ENCODE measurements at places on chromosomes 1 and 21.
A peak's percentile ranks its signal among the peaks of the same experiment; 100 is the strongest.

GRCh38 chr1:182236651-182237077 lies 154.9 kb downstream of the GLUL start:
- DNase-seq, result no peak

GRCh38 chr1:32900371-32900955 lies 726 bp downstream of the TMEM54 start:
- no peak for DNase-seq

GRCh38 chr1:239672256-239672655 lies 285.9 kb downstream of the CHRM3 start:
- DNase-seq, result no peak

- no peak for DNase-seq
These were observed 18.3 kb upstream of the CNR2 start for GRCh38 chr1:23931491-23931880.

DNA sequence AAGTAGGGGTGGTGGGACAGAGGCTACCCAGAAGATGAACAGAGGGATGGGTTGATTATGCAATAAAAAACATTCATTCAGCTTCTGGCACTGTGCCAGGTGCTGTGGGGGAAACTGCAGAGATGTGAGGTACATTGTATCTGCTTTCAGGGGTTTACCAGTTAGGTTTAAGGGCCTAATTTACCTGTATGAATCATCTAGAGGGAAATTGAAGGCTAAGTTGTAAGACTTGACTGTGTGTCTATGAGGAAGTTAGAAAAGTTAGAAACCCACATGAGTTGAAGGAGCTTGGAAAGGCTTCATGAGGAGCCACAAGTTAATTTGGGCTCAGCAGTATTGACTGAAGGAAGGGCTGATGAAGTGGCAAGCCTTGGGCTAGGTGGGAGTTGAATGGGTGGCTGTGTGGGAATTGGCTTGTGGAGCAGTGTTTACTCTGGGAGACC lies 36.7 kb upstream of the APOBEC4 start:
- DNase-seq, result no peak

DNA sequence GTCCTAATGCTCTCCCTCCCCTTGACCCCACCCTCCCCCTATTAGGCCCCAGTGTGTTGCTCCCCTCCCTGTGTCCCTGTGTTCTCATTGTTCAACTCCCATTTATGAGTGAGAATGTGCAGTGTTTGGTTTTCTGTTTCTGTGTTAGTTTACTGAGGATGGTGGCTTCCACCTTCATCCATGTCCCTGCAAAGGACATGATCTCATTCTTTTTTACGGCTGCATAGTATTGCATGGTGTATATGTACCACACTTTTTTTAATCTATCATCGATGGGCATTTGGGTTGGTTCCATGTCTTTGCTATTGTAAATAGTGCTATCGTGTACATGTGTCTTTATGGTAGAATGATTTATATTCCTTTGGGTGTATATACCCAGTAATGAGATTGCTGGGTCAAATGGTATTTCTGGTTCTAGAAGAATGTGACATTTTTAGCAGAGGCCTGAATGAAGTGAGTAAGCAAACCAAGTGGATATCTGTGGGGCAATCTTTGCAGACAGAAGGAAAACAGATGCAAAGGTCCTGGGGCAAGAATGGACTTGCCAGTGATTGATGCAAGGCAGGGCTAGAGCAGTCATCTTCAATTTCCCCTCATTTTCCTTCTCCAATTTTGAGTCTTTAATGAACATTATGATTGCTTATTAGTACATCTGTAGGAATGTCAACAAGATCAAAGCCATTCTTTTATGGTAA lies 50.2 kb downstream of the UBE4B start:
- DNase-seq, result no peak

DNA sequence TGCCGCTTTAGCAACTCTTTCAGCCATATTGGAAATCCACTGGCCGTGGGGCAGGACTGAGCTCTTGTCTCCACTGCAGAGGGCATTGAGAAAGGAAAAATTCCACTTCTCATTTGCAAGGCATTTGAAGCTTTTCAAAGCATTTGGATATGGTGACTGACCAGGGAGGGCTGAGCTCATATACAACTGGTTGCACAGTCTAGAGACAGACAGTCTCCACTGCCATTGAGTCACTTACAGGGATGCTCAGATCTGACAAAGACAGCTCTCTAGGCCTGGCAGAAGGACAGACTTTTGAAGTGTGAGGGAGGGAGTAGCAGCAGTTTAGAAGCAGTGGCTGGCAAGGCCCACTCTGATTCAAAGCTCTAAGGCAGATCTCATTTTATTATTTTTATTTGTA lies 24.2 kb downstream of the NCF2 start:
- no peak for DNase-seq

- no peak for DNase-seq
These were observed 23.2 kb downstream of the ILDR2 start for GRCh38 chr1:166952002-166952746.

DNA sequence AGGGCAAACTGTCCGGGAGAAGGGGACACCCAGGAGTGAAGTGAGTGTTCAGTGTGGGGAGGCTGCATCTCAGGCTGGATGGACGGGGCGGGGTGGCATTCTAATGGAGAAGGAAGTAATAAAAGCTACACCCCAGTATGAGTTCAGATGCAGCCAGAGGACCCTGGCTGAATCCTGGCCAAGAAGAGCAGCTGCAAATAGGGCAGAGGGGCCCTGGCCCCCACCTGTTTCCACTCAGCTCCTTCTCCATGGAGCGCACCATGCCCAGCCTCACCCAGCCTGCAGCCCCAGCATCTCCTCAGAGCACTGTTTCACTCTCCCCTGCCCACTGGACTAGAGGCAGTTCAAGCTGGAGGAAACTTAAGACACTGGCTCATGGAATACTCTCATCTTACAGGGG lies 46.4 kb downstream of the KCND3 start:
- DNase-seq, result no peak

DNA sequence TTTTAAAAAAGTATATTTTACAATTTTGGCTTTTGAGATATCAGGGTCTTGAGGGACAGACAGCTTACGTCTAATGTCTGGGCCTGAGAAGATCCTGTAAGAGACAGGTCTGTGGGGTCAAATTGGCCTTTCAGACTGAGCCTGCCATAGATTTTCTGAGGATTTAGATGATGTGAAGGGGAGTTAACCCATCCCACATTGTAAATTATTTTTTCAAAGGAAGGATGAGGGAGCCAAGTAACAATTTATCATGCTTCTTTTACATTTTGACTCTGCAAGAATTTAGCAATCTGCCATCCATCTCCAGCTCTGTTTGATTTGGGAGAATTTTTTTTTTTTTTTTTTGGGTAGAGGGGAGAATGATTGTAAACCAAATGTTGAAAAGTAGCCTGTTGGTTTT lies 160.9 kb downstream of the ROR1 start:
- DNase-seq, result no peak

GRCh38 chr1:31154000-31154631 lies 85.6 kb downstream of the NKAIN1 start:
- DNase-seq, result no peak

GRCh38 chr1:37123276-37124115 lies 89.2 kb upstream of the GRIK3 start:
- no peak for DNase-seq

DNA sequence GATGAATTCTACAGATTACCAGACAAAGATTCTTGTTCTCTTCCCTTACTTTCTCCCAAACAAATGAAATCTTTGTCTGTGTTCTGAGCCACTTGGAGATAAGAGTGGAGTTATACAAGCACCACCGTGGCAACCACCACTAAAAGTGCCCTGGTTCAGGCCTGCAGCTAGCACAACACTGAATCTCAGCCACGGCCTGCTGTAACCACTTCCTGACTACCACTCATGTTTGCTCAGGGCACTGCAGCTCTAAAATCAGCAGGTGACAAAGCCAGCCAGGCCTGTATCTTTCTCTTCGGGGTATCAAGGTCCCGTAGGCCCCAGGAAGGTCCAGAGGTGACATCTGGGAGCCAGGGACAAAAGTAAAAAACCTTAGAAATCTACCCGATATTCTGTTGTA lies 3.2 kb upstream of the OR2T6 start:
- no peak for DNase-seq

- DNase-seq, result no peak
These were observed 133.7 kb downstream of the APP start for GRCh38 chr21:26036916-26037315.

DNA sequence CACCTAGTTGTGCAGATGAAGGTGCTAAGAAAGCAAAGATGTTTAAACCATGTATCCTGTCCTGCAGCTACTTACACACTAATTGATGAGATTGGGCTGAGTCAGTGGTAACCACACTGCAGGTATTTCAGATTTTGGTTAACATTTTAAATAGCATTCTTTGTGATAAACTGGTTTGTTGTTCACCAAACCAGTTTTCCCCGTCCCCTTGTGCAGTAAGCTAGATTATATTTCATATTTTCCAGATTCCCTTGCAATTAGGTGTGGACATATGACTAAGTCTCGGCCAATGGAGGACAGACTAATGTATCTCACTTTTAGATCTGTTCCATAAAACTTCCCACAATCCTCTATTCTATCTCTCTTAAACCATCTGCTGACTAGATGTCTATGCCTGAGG lies 320.4 kb downstream of the RWDD3 start:
- no peak for DNase-seq

DNA sequence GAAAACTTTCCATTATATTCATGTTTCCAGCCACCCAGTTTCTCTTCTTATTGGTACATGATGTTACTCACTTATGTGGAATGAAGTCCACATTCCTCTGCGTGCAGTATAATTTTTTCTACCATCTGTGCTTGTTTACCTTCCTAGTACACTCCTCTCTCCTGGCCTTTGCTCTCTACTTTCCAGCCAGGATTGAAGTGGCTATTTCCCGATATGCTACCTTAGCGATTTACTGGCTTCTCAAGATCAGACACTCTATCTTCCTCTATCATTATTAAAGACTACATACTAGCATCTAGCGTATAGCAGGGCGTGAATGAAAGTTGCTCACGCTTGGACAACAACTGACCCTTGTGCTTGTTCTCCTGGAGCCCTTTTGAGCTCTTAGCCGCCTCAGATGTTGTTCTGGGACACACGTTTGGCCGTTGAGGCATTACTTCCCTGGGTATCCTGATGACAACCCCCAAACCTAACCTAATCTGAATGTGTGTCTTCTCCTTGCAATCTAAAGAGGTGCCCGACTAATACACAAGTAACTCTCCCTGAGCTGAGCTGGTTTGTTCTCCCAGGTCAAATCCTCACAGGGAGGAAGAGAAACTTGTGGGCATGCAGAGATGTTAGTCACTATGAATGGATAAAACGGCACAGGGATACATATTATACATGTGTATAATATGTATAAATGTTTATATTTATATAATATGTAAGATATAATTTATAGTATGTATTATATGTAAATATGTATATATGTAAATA lies 13.4 kb upstream of the MTARC2 start:
- DNase-seq, result no peak

DNA sequence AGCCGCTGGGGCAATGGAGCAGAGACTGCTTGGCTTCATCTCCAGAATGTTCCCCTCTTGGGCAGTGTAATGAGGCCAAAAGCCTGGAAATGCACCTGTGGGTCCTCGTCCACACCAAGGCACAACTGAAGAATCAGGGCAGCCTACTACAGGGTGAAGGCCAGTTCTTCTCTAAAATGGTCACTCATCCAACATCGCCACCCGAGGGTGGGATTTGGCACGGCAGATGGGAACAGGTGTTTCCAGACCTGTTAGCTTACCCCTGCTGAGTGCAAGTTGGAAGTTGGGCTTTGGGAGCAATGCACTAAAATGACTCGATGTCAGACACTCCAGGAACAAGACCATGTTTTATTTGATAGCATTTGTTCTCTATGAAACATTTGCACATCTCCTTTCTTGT lies 543.7 kb downstream of the NPHP4 start:
- no peak for DNase-seq

GRCh38 chr1:85624361-85624760 lies 43.8 kb downstream of the CCN1 start:
- no peak for DNase-seq

GRCh38 chr1:201421041-201421440 lies 489 bp downstream of the TNNI1 start:
- no peak for DNase-seq

DNA sequence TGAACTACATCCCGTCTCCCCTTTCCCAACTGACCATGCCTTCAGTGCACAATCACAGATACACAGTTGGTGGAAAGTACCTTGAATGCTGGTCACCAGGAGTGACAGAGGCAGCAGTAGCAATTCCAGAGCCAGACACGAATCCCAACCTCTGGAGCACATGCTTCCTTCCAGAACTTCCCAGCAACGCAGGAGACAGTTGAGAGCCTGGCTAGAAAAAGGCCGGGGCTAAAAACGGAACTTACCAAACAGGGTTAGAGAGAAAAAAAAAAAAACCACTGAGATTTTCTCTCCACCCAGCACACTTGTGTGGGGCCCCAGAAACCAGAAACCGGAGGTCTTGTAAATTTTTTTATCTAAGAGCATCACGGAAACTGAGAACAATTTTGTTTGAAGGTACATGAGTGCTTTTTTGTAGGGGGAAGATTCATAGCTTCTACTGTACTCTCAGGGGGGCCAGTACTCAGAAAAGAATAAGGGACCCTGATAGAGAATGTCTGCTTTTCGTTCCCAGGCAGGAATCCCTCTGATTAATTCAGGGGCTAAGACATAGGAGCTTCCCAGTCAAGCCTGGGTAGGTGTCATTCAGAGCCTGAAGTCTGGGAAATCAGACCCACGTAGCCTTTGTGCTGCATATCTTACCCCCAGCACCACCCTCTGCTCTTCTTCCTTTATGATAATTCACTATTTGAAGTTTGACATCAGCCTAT lies at the start of gene CD48:
CD48 (minus strand) TSS at position 221 of the 710 bp plus-strand sequence; CDS start at position 162, 59 bp downstream.
- DNase-seq, result peak; percentile 41
